Bronchial epithelial cell (primary cell): ENCODE measurements at places on chromosomes 12 and 14.
A peak's percentile ranks its signal among the peaks of the same experiment; 100 is the strongest.

DNA sequence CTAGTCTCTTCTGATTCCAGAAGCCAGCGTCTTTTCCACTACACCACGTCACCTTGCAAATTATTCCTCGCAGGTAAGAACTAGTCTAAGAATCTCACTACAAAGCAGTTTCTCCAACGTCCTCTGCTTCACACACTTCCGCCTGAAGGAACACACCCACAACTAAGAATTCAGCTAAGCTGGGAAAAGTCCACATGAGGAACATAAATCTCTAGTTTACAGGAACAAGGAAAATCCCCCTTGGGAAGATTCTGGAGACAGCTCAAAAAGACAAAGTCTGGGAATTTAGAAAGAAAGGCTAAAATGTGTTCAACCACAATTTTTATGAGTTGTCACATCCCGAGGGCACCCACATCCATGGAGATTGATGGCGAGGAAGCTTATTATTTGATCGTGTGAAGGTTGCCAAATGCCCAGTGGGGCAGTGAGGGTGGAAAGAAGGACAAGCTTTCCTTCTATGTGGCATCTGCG lies 780.2 kb upstream of the TBX3 start:
- DNase-seq = no peak

DNA sequence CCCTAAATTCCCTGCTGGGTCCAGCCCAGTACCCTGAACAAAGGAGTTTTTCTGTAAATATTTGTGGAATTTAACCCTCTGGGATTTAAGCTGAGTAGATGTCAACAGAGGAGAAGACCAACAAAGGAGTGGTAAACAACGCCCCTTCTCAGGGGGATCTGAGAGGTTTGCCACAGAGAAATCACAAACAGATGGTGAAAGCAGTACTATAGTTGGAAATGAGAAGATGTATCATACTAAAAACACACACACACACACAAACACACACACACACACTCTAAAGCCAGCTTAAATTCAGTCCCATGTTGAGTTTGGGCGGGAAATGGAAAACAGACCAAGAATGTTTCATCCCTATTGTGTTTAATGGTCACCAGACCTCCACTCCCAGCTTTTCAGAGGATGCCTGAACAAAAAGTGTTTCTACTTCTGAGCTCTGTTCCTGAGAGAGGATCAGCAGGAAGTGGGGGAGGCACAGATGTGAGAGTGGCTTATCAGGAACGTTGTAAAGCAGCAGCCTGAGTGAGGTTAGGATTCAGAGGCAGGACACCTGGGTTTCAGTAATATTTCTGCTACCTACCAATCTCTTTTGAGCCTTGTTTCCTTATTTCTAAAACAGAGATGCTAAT lies 3.2 kb downstream of the BIN2 start:
- no peak for DNase-seq

- no peak for DNase-seq
These were observed 10.6 kb downstream of the SEL1L start for GRCh38 chr14:81523016-81523415.

- DNase-seq = no peak
These were observed 426.7 kb upstream of the DCN start for GRCh38 chr12:91609283-91609682.

DNA sequence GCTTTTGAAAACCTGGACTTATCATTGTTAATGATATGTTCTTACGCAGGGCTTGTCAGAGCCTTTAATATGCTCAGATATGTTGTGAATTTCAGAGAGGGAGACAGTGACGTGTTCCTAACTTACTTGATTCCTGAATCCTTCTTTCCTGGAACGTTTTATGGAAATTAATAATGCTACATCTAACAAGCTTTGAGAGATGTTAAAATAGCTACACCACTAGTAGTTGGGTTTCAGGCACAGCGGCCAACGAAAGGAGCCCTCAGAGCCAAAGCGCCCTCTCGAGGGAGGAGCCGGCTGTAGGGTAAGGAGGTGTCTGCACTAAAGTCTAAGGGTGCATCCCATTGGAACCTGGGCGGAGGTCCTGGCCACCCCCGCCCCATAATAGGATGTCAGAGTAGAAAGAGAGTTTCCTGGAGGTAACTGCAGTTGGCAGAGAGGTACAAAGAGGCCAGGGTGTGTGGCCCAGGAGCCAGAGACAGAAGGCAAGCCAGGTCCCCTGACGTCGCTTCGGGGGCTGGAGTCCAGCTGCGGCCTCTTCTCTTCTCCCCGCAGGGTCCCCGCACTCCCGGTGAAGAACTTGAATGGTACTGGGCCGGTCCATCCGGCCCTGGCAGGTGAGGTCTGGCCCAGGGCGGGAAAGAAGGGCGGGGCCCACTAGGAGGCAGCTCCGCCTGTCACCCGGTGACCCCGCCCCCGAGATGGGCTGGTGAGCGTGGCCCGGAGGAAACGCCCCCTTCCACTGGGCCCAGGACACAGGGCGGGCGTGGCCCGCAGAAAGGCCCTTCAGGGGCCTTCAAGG lies 36.3 kb downstream of the DTX1 start:
- peak; percentile 2 for DNase-seq

DNA sequence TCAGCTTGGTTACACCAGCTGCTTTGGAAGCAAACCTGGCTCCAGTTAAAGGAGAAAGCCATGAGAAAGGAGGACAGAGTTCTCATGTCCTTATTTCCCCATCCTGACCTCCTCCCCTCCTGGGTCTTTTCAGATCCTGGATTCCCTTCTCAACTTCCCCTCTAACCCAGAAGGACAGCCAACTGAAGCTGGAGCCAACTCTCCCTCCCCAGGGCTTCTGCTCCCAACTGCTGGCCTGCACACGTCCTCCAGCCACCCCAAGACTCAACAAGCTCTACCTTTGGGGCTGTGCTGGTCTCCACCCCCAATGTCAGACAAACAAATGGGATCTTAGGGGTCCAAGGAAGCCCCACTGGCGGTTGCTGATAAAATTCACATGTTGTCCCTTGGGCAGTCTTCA lies 651.1 kb upstream of the TBX3 start:
- no peak for DNase-seq
